ENCODE measurements at places on chromosomes 5 and 9.

GRCh38 chr9:22463205-22463604 is 16.6 kb downstream of the DMRTA1 start:
- no peak for DNase-seq

GRCh38 chr9:76373173-76373783 is 20.9 kb downstream of the RFK start:
- DNase-seq: no peak

- no peak for DNase-seq
Observed at GRCh38 chr9:76700916-76701315, 63.3 kb upstream of the PCA3 start.

GRCh38 chr5:91296674-91297143 is 86.4 kb downstream of the ARRDC3 start:
- no peak for DNase-seq

GRCh38 chr5:14853685-14854084 is 17.9 kb downstream of the ANKH start:
- DNase-seq: no peak

DNA sequence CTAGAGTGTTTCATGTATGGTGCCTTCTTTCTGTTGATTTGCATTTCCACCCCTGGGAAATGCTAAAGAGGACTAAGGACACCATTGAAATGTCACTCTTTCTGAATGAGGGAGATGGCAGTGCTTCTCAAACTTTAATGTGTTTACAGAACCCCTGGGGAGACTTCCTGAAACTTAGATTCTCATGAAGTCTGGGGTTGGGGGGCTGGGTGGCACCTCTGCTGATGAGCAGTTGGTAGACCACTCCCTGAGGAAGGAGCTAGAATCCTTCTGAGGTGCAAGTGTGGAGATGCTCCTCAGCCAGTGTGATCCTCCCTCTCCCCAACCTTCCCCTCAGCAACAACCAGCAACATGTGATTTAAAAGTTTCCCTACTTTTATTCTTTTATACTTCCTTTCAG is 546.8 kb downstream of the LRRC70 start:
- DNase-seq: no peak

GRCh38 chr9:113148372-113148705 is 2.5 kb upstream of the SLC31A2 start:
- no peak for DNase-seq

GRCh38 chr9:4222357-4222756 is 77.5 kb downstream of the GLIS3 start:
- DNase-seq: no peak

- DNase-seq: no peak
Observed at GRCh38 chr5:135127439-135128240, 93.6 kb upstream of the PITX1 start.

GRCh38 chr9:32989660-32990059 is 11.8 kb downstream of the APTX start:
- DNase-seq: no peak

GRCh38 chr9:79433703-79434102 is 138.1 kb upstream of the TLE4 start:
- no peak for DNase-seq

- DNase-seq: no peak
Observed at GRCh38 chr5:161751265-161751664, 65.7 kb downstream of the GABRA6 start.

GRCh38 chr5:107090506-107090905 is 580.2 kb downstream of the EFNA5 start:
- DNase-seq: no peak

GRCh38 chr5:135053278-135053677 is 19.2 kb upstream of the PITX1 start:
- DNase-seq: peak; percentile 39

DNA sequence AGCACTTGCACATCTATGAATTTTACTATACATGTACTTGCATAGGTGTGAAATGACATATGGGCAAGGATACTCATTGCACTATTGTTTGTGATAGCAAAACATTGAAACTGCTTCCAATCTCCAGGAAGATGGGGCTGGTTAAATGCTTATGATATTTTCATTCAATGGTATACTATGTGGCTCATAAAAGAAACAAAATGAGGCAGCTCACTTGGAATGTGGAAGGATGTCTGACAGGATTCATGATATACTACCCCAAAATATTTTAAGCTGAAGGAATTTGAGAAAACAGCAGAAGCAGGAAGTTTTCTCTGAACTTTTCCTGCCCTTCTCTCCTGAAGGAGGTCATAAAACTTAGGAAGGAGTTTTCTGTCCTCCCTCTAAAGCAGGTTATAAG is 99.6 kb upstream of the CAST start:
- DNase-seq: no peak

DNA sequence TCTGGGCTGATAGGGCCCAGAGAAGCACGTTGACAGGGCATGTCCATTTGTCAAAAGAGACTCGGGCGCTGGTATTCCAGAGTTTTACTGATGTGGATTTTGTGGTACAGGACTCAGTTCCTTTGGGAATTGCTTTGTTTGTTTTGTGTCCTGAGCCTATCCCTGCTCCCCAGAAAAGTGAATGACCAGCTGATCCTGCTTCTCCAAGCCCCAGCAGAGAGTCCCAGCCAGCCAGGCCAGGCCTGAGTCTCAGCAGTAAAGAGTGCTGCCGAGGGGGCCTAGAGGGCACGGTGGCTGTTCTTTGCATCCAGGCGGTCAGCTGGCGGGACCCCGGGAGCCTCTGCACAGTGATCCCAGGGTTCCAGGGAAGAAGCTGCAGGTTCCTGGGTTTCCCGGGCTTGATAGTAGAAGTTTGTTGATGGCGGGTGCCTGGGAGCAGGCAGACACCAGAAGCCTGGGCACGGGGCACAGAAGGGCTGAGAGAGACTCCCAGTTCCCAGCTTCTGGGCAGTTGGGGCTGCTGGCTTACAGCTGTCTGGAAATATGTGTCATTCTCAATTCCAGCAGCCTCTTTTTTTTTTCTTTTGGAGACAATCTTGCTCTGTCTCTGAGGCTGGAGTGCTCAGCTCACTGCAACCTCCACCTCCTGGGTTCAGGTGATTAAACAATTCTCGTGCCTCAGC is 8.7 kb downstream of the PRDM12 start:
- no peak for DNase-seq

GRCh38 chr5:98308960-98309359 is 464.5 kb upstream of the RGMB start:
- no peak for DNase-seq

- DNase-seq: no peak
Observed at GRCh38 chr5:60086583-60086982, 193.1 kb upstream of the PDE4D start.

DNA sequence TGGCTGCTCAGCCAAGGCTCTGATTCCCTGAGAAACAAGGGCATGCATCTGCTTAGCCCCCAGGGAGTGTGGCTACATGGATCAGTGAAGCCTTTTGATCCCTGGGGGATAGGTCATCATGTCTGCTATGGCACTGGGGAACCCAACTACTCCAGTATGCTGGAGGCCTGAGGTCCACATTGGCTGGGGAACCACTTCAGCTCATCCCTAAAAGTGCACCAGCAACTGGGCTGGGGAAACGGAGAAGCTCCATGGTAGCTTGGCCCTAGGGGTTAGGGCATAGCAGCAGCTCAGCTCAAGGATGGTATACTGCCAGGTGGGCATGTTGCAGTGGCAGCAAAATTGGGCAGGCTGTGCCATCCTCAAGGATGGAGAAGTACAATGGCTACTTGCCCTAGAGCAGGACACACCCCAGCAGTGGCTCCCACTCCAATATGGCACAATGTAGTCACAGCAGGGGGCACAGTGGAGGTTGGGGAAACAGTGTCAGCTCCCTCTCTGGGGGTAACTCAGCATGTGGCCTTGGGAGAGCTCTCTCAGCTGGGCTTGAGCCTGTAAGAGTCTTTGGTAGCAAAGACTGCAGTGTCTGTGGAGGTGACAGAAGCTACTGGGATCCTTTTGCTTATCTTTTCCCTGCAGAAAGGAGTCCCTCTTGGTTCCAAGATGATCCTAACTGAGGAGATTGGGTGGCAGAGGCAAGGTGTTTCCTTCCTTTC is 111.5 kb upstream of the FSTL4 start:
- no peak for DNase-seq

- DNase-seq: no peak
Observed at GRCh38 chr5:173303878-173304590, 24.2 kb downstream of the STC2 start.

DNA sequence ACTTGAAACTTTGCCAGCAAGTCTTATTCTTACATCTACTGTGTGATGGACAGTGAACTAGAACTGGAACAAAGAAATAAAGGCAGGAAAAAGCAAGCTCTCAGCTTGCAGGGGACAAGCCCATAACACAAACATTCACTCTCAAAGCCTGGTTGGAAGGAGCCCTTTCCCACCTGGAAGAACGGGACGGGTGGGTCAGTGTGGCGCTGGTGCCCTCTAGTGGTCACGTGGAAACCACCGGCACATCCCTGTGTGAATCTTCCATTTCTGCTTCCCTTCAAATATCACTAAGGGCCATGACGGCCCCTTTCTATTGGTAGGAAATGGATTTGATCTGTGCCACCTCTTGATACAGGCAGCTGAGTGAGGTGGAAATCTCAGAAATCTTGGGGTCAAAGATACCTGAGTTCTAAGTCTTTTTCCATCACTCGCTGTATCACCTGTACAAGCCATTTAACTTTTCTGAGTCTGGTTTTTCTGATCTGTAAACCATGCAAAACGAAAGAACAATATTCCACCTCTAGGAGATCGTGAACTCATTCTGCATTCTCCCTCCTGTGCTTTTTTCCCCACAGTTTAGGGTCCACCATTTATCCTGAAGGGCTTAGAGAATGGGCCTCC is 211.6 kb downstream of the MSX2 start:
- DNase-seq: no peak

- DNase-seq: no peak
Observed at GRCh38 chr5:6540111-6540827, 91.6 kb downstream of the UBE2QL1 start.

DNA sequence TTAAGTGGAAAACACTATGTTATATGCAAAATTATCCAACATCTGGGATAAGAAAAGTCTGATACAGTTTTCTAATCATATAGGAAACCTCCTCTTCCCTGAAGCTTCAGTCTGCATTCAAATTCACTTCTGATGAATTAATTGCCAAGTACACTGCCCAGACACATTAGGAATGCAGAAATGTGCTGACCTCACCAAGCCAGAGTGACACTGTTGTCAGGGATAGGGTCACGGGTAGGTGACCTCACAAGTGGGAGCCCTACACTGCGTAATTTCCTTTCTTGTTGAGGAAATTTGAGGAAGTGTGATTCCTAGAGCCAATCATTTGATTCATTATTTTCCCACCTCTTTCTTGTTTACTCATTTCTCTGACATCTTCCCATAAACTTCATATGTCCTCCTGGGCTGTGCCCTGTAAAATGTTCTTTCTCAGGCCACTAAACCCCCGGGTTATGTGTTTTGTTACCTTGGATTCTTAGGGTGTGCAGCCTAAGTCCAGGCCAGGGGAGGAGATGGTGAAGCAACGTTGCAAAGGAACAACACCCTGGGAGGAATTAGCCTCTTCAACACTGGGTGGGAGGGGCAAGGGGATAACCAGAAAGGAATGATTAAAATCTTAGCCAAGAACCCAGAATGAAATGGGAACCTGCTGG is 411.9 kb downstream of the MTRR start:
- no peak for DNase-seq

DNA sequence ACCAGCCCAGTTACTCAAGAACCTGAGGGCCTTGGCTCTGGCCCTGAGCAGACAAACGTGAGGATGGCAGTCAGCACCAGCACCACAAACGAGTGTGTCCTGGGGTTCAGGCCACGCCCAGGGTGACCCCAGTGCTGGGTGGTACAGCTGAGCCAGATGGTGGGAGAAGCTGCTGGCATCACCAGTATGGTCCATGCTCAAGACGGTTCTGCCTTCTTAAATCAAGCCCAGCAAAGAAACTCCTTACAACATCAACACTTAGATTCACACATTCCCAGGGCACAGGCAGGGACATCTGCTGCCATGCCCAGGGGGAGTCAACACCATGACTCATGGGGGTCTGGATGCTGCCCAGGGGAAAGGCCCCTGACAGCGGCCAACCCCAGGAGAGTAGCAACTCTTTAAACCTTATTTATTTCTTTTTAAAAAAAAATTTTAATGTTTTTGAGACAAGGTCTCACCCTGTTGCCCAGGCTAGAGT is 31.3 kb downstream of the IPPK start:
- no peak for DNase-seq

DNA sequence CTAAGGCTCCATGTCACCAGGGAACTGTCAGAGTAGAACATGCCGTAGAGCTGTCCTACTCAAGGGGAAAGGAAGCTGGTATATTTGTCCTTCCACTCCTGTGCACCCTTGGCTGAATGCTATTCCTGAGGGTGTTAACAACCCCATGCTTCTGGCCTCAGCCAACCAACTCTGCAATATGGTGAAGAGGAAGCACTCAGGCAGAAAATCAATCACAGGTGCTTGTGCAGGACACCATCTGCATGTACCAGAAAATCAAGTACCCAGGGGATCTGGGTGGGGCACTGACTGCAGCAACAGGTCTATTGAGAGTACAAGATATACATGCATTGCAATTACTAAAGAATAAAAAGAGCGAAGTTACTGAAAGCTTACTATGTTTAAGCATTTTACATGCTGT is 51.4 kb upstream of the NEK6 start:
- no peak for DNase-seq

DNA sequence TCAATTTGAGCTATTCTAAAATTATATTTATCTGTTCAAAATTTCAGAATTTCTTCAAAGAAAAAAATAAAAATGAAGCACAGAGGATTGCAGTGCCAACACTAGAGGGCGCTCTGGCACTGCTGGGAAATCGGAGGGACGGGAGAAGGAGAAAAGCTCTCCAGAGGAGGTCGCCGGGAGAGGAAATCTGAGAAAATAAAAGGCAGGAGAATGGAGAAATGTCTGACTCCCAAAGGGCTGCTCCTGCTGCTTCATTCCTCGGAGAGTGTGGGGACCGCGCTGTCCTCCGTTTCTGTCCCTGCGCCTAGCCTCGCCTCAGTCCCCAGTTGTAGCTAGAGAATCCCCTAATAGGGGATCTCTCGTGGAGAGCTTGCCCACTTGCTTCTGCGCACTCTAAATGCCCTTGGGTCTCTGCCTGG is 40.0 kb upstream of the ARSB start:
- DNase-seq: no peak

GRCh38 chr9:95107976-95108375 is 209.5 kb downstream of the FANCC start:
- no peak for DNase-seq

GRCh38 chr9:113541019-113541900 is 77.7 kb downstream of the RGS3 start:
- DNase-seq: no peak

DNA sequence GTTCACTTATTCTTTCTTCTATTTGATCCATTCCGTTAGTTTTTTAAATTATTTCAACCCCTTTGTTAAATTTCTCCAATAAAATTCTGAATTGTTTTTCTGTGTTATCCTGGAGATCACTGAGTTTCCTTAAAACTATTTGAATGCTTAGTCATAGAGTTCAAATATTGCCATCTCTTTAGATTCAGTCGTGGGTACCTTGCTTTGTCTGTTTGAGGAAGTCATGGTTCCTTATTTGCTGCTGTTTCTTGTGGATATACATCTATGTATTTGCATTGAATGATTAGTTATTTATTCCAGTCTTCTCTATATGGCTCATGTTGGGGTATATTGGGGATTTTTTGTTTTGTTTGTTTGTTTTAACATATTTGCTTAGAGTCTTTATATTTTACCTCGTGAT is 80.6 kb downstream of the HINT1 start:
- no peak for DNase-seq

Measured in chondrocyte (in vitro differentiated cells).